Spinal cord (tissue), 10 donors: ENCODE measurements at places on chromosomes 7 and 10. TPM values are rescaled to one million over a fixed set of nuclear protein-coding genes. Genes with fewer than 3 reads are reported as not detected.

Gene PRKAR2B
- total RNA-seq, result 69.3 TPM

Gene CFAP43
- total RNA-seq, result 15.0 TPM

Gene CTAGE8
- 2.6 TPM for total RNA-seq

Gene EGFR
- total RNA-seq, result 57.6 TPM

Gene C10orf62
- total RNA-seq, result not detected

Gene KNDC1
- total RNA-seq, result 8.3 TPM

Gene AKR1C4
- not detected for total RNA-seq
